Right renal pelvis (tissue), 4 donors: ENCODE measurements at places on chromosomes 6 and 20. TPM values are rescaled to one million over a fixed set of nuclear protein-coding genes. Genes with fewer than 3 reads are reported as not detected.

DNA sequence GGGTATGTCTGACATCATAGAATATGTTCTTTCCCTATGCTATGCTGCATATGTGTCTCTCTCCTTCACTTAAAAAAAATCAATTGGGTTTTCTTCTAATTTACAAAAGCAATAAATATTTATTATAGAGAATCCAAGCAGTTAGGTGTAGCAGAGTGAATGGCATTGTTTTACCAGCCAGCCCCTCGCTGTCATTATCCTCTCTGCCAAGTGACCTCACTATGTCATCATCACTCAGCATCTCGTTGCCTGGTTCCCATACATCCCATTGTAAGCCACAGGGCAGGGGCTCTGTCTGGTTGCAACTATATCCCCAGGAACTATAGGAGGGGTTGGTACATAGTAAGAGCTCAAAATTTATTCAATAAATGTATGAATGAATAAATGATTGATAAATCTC lies 31.3 kb downstream of the KIAA0319 start:
- DNase-seq, result no peak

DNA sequence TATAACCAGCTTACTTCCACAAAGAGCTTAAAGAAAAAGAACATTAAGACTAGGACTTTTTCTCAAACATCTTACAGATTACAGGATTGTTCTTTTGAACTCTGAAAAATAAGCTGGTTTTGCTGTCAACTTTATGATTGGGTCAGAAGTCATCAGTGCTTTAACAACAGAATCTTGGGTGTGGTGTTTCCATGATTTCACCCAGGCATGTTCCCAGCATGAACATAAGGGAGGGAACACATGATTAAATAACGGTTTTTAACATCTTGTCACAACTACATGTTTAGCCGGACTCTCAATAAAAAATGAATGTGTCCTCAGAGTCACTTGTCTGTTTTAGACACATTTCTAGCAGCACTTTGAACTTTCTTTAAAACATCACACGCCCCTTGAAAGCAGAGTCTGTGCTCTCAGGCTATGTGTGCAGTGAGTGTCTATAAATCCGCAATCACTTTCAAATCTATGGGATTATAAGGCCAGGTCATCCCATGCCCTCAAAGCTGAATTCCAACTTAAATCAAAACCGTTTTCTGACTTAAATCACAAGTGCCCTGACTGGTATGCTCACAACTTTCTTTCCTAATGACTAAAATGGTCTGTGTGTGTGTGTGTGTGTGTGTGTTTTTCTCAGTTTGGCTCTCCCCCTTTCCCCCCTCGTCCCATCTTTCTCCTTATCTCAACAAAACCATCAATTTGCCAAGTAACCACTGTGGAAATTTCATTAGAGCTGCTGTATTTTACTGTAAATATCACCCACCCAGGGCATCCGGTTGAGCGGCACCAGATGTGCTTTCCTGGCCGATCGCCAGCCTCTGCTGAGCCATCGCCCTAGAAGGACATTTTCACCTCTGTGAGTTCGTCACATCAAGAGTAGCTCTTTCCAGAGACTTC lies 216.8 kb upstream of the DTNBP1 start:
- peak; percentile 48 for DNase-seq

DNA sequence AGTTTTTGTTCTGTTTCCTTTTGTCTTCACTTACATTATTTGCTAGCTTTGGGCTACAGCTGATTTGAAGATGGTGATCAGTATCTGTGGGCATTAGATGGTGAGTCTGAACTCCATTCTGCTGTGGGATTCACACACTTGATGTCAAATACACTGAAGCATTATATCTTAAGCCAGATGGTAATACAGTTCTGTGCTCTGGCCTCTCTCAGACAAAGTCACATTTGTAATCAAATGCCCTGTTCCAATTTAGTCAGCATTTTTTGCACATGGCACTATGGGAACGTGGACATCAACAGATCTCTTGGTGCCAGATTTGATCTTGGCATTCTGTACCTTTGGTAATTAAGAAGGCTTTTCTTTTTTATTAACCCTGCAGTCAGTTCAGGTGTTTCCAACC lies 56.0 kb downstream of the SASH1 start:
- DNase-seq, result no peak

PKIB gene
- polyA plus RNA-seq, result 1.6 TPM

DNA sequence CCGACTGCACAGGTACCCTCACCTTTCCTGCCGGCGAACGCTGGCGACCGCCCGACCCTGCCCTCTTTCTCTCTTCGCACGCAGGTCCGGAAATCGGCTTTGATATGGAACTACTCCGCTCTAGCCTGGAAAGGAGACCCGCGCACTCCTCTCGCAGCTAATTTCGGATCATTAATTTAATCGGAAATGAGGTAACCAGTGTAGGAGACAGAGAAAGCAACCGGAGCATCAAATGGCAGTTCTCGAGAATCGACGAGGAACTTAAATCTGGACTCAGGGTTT lies 949 bp upstream of the ATXN1 start:
- no peak for DNase-seq

- DNase-seq, result no peak
These were observed 3.1 kb upstream of the MRGBP start for GRCh38 chr20:62792940-62793756.

- DNase-seq, result no peak
These were observed 2.8 kb upstream of the KCNQ2 start for GRCh38 chr20:63475209-63475608.

DNA sequence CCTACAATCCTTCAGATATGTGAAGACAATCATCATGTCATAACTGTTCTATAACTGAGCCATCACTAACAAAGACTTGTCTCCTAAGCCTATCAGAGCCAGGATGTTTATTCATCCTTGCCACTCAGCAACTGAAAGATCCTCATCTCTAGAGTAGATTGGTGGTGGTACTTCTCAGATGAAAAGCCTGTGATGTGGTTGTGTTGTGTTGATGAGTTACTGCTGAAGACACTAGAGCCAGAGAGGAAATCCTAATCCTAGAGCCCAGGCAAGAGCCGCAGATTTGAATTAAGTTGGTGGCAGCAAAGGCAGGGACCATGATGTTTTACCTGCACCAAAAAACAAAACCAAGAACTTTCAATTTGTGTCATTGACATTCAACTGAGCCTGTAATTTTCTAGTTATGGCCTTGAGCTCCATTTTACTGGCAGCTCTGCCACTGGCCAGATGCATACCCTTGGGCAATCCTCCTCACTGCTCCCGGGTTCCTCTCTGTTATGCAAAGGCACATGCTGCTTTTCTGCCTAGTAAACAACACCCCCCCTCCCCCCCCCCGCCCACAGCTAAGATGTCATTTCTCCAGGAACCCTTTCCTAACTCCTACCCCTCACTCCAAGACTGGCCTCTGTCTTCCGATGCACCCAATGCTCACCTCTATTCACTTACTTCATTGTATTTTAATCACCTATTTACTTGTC lies 50.2 kb upstream of the REV3L start:
- DNase-seq, result no peak

DNA sequence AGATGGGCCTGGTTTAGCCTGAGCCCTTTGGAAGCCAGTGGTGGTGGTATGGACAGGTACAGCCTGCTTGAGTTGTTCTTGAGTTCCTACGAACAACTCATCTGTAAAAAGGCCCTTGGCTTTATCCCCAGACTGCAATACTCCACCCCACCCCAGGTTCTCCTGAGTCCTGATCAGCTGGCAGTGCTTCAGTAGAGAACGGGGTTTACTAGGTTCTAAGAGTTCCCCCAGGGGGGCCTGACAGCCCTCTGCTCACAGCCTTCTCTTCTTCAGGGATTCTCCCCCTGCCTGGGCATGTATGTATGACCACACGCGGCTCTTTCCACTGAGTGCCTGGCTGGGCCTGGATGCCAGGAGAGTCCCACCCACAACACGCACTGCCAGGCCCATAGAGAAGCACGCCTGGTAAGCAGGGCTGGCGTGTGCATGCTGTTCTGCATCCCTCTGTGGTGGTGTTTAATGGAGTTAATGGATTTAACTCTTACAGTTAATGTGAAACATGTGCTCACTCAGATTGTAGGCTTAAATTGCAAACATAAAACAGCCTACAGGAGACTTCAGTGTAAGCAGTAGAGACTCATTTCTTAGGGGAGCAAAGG lies 44.3 kb upstream of the SLC4A11 start:
- no peak for DNase-seq

GRCh38 chr6:20377623-20378265 lies 23.9 kb upstream of the E2F3 start:
- peak; percentile 5 for DNase-seq

DNA sequence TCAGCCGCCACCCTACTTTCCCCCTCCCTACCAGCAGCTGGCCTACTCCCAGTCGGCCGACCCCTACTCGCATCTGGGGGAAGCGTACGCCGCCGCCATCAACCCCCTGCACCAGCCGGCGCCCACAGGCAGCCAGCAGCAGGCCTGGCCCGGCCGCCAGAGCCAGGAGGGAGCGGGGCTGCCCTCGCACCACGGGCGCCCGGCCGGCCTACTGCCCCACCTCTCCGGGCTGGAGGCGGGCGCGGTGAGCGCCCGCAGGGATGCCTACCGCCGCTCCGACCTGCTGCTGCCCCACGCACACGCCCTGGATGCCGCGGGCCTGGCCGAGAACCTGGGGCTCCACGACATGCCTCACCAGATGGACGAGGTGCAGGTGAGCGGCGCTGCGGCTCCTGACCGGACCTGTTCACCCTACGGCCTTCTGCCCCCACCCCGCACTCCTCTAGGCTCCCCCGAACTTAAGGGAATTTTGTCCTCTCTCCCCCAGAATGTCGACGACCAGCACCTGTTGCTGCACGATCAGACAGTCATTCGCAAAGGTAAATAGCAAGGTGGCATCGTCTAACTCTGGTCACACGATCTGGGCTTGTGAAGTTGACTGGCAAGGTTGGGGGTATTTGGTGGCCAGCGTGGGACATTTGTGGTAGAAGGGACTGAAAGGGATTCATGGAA lies 2.3 kb downstream of the TFAP2C start:
- DNase-seq, result no peak

- no peak for DNase-seq
These were observed 160.5 kb upstream of the AGPAT4 start for GRCh38 chr6:161434350-161434749.

DNA sequence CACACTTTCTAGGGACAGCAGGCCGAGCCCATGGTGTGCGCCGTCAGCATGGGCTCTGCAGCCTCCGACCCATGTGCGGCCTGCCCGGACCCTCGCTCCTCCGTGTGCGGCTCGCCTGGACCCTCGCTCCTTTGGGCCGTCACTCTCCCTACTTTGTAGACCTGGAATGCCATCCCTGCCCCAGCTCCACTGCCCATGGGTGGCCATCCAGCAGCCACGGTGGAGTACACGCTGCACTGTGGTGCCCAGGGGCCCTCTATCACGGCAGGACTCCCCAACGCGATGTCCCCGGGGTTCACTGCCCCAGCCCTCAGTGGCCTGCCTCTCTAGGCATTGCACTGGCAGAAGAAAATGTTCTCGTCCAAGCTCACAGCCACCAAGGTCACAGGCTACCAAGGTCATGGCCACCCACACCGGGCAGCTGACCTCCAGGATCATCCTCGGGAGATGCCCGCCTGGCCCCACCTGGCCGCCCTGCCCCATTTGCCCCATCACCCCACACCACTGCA lies 24.1 kb upstream of the MRGBP start:
- no peak for DNase-seq

DNA sequence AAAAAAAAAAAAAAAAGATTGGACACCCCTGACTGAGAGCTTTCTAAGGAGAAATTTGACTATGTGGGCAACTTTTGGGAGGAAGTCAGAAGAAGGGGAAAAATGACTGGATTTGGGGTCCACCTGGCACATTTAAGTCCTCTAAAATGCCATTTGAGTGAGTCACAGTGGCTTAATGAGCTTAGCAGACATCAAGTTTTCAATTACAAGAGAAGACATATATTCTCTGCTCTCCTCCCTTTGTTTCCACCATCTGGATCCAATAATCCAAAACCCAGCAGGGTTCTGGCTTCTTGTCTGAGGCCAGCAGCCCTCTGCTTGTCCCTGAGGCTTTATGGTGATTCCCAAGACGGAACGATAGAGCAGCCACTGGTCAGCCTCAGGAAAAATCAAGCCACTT lies 6.9 kb downstream of the PI3 start:
- DNase-seq, result no peak

DNA sequence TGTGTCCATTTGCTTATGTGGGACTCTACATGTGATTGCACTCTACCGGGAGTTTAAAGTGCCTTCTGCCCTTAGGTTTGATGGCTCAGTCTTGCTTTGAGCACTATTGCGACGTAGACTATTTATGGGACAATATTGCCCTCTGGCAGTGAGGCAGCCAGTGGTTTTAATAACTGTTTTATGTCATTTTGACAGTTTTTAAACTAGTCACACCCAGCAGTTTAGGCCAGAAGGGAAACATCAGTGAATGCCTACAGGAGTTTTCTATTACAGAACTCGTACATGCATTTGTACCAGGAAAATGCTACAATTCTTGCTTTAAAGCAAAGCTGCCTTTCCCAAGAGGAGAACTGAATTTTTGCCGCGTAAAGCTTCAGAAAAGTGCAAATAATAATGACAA lies 813.7 kb downstream of the KIF16B start:
- no peak for DNase-seq

EYA4 gene
- polyA plus RNA-seq, result 17.3 TPM

DNA sequence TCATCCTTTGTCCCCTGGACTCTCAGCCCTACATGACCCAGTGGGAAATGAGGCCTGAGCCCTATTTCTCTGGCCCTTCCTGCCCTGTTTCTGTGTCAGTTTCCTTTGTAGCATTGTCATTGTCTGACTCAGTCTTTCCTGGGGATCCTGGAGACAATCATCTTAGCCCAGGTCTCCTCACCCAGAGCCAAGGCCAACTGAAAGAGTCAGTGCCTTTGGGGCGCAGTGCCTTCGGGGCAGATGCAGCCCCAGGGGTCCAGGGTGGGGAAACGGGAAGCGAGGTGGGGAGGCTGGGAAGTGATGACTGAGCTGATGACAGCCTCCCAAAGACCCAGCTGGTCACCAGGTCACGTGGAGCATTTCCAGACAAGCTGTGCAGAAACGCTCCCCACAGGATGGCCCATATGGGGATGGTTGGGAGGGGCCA lies 93.3 kb upstream of the SULF2 start:
- no peak for DNase-seq

DNA sequence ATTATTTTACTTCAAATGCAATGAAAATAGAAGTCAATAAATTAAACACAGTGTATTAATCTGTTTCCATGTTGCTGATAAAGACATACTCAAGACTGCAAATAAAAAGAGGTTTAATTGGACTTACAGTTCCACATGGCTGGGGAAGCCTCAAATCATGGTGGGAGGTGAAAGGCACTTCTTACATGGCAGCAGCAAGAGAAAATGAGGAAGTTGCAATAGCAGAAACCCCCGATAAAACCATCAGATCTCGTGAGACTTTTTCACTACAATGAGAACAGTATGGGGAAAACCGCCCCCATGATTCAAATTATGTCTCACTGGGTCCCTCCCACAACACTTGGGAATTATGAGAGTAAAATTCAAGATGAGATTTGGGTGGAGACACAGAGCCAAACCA lies 82.2 kb downstream of the GPR63 start:
- DNase-seq, result no peak

- DNase-seq, result no peak
These were observed 210.3 kb downstream of the TBX18 start for GRCh38 chr6:84554074-84554473.

- DNase-seq, result peak; percentile 9
These were observed 6.1 kb downstream of the UBD start for GRCh38 chr6:29553268-29554057.
